NCI-H510A treated with DMSO at 0.1 percent for 48 hours (cell line): ENCODE measurements at places on chromosomes 4 and X.
A peak's percentile ranks its signal among the peaks of the same experiment; 100 is the strongest.

DNA sequence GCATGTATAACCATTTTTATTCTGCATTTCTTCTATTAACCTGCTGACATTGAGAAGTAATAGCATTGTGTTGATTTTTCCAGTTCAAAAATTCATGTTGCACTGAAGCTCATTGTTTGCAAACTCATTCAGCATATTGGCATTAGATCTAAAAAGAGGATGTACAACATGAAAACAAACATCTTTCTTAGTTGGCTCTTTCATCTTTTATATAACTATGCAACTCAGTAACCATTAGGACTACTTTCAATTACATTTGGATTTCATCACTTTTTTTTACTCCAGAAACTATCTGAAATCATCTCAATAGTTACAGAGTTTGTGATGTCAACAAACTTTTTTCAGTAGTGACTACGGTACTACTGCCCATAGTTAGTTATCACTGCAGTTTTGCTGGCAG lies 346.0 kb upstream of the EPHA5 start:
- no peak for DNase-seq

DNA sequence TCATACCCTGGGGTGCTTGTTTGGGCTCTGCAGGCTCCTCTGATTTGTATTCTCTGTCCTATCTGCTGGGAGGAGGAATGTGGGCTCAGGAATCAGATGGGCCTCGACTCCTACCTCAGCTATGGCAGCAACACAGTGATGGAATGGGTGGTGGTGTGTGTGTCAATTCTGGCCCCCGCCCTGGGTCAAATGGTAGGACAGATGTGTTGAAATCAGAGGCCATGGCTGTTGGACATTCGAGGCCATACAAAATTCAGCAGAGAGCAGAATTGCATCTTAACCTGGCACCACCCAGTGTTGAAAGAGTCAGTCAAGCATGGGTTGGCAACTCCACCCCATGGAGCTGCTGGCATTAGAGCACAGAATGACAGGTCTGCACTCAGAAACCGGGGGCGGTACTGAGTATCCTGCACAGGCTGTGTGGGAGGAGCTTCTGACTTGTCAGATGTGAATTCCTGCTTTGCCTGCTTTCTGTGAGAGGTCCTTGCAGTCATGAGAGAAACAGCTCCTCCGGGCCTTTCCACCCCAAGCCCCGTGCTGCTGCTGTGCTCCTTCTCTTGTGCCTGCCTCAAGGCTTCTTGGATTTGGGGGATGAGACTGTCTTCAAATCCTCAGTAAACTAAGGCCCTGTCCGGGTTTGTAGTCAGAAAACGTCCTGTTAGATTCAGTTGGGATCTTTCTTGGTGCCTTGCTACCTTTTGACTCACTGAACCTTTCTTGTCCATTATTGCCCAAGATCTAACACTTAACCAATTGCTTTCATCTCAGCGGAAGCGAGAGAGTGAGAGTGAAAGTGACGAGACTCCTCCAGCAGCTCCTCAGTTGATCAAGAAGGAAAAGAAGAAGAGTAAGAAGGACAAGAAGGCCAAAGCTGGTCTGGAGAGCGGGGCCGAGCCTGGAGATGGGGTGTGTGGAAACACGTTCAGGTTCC lies 13.0 kb downstream of the DKC1 start:
- no peak for DNase-seq

- DNase-seq: no peak
Measured at GRCh38 chr4:93469560-93469959, 359.0 kb upstream of the ATOH1 start.

GRCh38 chr4:5730993-5731990 lies 20.3 kb downstream of the EVC start:
- DNase-seq: no peak

DNA sequence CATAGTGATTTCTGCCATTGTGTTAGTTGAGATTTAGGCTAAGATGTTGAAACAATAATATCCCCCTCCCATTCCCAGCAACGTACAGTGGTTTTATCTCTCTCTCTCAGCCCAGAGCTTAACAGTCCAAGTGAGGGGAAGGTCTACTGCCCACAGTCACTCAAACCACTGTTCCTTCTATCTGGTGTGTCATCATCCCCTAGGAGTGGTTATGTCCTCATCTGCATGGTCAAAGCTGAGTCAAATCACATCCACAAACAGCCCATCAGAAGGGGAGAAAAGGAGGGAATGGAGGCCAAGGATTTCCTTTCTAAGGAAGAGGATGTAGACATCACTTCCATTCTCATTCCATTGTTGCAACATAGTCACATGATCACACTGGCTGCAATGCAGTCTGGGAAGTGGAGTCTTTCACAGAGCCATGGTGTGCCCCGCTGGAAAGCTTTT lies 42.8 kb upstream of the CHRNA9 start:
- DNase-seq: no peak

GRCh38 chr4:109795059-109795458 lies 6.7 kb downstream of the CFI start:
- DNase-seq: no peak

DNA sequence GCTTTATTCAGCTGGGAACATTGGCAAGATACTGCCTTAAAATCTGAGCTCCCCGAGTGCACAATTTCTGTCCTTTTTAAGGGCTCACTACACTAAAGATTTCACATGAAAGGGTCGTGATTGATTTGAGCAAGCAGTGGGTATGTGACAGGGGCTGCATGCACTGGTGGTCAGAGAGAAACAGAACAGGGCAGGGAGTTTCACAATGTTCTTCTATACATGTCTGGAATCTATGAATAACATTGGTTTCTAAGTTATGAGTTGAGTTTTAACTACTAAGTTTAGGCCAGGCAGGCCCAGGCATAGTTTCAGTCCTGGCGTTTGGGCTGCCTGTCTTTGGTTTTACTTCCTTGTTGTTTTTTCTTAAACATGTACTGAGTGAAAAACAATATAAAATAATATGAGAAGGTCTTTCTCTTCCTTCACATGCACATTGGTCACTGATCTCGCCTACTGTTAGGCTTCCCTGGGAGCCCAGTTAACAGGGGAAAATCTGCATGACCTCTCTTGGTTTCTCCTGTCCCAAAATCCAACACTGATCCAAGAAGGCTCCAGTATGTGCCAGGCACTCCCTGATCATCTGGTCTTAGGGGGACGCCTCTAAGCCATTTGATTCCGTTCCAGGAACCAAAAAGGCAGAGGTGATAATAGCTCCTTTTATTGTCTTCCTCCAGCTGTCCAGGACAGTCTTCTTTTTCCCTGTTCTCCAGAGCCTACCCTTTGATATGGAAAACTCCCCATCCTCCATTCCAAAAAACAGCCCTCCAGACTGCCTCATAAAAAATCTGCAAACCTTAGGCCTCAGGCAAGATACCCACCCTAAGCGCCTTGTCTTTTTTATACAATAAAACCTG lies at the start of gene UGT2B17:
Gene UGT2B17, minus strand, starts transcription at position 51 of the 854 bp plus-strand sequence. CDS start 7,838 bp downstream, outside the sequence.
- DNase-seq: no peak

DNA sequence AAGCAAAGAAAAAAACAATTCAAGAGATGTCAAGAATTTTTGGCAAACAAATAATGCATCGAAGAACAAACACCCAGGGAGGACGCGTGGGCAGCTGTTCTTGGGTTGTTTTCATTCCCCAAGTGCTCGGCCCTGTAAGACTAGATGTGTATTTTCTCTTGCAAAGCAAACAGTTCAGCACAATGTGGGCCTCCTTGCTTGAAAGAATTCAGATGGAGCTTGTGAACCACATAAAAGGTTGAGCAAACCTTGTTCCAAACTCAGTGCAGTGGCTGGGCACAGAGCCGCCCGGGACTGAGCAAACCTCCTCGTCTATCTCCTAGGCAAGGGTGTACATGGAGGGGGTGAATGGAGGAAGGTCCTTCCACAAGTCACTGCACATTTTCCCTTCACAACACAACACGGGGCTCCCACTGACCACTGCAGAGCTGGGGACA lies 82.4 kb downstream of the HTRA3 start:
- DNase-seq: peak; percentile 31
